SW480 (cell line): ENCODE measurements at places on chromosomes 2 and 18.

DNA sequence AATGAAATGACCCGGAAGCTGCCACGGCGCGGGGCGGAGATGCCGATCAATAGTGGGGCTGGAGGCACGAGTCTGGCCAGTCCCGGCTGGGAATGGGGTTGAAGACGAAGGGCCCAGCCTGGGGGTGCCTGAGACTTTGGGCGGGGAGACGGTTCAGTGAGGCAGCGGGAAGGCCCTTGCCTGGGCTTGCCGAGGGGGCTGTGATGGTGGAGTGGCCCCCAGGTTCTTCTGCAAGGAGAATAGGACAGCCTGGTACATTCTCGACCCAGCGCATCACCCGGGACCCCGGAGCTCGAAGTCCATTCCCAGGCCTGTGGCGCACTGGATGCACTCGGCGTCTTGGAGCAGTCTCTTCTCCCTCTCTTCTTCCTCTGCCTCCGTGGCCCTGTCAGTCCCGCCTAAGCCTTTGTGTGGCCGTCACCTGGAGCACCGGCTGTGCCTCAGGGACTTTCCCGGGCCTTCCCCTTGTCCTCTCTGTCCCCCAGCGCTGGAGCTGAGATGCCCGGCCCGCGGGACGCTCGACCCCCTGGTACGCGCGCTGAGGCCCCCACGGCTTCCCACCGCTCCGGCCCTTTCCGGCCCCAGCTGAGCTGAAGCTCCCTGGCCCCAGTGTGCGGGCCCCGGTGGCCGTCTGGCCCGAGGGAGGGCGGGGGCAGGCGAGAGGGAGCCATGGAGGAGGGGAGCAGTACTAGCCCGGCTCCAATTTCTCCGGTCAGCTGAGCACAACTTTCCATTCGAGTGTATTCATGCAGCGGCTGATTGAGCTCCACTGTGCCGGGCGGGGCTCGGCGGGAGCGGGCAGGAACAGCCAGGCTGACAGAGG lies 8.0 kb downstream of the SIX3 start:
- DNase-seq: peak; percentile 28

DNA sequence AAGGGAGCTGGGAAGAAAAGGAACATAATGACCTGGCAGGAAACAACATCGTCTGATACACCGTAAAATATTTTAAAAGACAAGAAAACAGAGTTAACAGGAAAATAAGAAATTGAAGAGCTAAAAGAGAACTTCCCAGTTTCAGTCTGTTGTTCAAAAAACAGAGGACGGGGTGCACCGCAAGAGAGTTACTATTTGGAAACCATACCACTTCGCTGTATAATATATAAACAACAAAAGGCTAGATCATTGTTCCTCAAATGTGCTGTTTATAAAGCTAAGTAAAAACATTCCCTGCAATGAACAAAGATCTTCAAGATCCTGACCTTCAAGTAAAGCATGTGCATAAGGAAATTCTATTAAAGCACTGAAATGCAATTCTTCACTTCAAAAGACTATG lies 2.1 kb downstream of the PPP3R1 start:
- DNase-seq: no peak

DNA sequence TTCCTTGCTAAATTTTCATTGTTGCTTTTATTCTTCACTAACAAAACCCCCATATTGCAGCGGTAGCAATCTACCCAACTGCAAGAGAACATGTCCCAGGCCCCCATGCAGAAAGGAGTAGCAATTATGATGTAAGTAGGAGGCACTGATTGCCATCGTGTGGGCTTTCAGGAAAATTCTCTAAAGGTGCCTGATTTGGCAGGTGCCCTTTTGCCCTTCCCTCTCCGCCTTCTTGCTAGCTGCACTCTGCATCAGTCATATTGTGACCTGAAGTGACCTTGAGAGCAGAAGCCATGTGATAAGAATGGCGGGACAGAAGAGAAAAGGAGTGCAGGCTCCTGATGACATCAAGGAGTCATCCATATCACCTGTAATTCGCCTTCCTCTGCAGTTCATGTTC lies 112.1 kb downstream of the NCKAP5 start:
- DNase-seq: no peak

GRCh38 chr2:121090088-121090715 lies 194.8 kb downstream of the TFCP2L1 start:
- DNase-seq: no peak

GRCh38 chr2:140747090-140747489 lies 1383.7 kb downstream of the LRP1B start:
- DNase-seq: no peak

- peak; percentile 49 for DNase-seq
Observed at GRCh38 chr2:229689307-229689839, 25.0 kb downstream of the DNER start.

GRCh38 chr2:188852772-188853171 lies 121.4 kb upstream of the COL3A1 start:
- DNase-seq: no peak

- DNase-seq: no peak
Observed at GRCh38 chr18:50862401-50862800, 16.5 kb upstream of the ME2 start.

GRCh38 chr2:83109284-83109683 lies 1349.8 kb downstream of the SUCLG1 start:
- DNase-seq: no peak

DNA sequence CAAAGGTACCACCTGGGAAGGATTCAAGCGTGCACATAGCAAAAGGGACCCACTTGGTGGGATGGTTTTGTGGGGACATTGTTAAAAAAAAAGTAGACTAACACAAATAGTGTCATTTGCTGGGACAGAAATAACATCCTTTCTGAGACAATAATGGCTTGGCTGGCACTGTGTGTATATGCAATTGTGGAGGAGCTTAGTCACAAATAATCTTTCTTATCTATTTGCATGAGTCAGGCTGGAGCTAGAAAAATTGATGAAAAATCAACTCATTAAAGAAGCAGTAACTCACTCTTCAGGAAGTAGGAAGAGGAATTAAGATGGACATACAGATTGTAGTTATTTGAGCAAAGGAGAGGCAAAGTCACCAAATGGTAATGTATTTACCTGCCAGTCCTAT lies 29.5 kb upstream of the ITGB6 start:
- DNase-seq: no peak

DNA sequence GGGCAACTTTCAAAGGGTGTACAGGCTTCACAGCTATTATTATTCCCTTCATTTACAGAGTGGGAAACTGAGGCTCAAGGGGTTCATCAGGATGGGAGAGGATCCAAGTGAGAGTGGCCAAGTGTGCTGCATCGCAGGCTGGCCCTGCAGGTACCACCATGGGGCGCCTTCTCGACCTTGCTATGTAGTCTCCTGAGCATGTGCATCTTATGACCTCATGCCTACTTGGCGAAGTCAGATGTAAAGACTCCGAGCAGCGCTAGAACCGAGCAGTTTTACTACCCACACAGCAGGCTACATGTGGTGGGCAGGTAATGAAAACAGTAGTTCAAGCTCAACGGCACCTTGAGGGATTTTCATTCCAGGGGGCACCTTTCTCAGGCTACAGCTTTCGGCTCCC lies 42.0 kb downstream of the TFCP2L1 start:
- DNase-seq: no peak

DNA sequence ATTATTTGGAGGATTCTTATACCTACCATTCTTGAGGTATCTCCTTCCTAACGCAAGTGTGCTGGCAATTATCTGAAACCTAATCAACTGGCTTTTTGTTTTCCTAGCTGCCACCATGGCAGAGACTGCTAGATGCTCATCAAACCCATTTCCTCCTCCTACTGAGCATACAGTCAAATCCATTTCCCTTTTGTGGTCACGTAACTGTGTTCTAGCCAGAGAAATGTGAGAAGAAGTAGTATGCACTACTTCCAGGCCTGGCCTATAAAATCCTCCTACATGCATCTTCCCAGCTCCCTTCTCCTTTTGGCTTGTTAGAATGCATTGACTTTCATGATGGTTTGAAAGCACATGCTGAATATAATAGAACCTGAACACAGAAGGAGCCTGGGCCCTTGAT lies 494.1 kb upstream of the MEIS1 start:
- no peak for DNase-seq

GRCh38 chr2:60987041-60987440 lies 30.5 kb upstream of the PEX13 start:
- no peak for DNase-seq

DNA sequence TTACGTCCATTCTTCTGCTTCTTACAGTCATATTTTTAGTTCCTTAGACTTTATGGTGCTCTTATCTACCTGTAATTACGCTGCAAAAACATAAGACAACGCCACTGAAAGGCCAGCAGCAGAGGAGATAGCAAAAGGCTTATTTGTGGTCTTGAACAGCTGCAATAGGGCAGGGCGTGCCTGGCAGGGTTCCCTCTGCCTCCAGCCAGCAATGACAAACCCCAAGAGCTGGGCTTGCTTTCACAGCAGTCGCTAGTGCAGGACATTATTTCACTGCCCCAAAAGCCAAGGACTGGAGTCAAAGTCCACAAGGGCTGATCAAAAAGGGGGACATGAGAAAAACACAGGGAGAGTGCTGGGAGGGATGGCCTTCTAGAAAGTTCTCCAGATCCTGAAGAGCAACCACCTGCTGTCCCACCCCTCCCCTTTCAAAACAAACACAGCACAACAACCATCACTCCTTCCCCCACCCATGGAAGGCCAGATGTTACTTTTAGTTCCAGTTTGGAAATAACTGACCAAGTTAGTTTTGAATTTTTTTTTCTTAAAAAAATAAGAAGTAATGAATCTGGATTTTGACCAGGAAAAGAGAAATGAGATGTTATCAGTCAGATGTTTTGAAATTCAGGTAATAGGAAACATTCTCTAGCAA lies 127.8 kb downstream of the RBMS1 start:
- no peak for DNase-seq

- DNase-seq: no peak
Observed at GRCh38 chr2:73939419-73939818, 12.7 kb downstream of the DGUOK start.

DNA sequence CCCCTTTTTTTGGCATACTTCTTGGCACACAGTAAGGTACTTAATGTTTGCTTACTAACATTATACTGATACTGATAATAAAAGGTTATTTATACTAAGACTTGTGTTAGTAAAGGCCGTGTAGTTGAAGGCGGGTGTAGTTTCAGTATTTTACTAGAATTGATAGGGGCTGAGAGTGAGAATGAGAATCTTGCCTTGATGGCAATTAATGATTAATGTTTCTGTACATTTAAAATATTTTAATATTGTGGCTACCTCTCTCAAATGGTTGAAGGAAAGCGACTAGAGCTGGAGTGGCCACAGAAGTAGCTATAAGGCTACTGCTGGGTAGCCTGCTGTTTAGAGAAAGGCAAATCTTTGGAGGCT lies 29.3 kb downstream of the PELI1 start:
- DNase-seq: no peak

- no peak for DNase-seq
Observed at GRCh38 chr2:41042343-41042742, 590.5 kb upstream of the SLC8A1 start.

DNA sequence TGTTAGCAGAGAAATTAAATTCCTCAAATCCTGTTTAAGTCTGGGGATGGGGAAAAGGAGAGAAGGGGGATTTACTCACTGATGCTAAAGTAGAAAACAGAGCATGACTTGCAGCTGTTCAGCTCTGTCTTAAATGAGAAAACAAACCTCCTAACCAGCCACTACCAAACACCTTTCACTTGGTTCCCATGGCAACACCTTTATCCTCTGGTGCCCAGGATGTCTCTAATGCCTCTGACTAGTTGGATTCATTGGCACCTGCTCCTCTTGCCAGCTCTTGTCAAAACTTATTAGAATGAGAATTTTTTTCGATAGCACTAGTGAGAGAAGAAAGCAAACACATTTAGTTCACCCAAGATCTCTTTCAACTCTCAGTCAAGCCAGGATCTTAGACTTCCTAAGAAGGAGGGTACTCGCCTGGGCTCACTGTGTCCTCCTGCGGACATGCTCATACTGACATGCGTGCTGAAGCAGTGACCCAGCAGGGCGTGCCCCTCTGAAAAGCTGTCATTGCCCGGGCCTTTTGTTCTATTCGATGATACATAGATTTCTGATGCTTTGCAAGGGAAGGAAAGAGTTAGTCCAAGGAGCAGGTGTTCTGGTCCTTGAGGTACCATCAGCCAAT lies 656.0 kb upstream of the CELF4 start:
- DNase-seq: no peak

GRCh38 chr18:56831988-56832387 lies 180.8 kb downstream of the WDR7 start:
- DNase-seq: peak; percentile 65

DNA sequence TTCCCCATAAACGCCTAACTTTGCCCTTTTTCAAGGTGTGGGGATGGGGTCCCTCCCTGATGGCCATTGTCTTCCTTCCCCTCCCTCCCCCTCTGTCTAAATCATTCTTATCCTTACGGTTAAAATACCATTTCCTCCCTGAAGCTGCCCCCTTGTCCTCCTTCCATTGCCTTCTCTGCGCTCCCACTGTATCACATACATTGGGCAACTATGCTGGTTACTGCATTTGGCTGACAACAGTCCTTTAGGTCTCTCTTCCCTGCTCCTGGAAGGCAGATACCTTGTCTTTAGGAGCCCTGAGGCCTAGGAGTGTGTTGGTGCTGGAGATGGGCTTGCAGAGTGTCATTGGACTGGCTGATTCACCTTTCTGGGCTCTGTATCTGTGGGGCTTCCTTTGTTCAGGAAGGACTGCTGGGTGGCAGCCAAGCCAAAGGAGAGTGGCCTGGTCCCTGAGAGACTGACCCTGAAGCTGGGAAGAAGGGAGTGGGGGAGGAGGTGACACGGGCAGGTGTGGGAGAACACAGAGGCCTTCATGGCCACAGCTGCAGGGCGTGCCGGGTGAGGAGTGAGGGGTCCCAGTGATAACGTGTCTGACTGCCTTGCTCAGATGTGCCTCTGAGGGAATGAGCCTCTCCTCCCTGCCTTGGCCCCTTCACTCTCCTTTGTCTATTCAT lies 2.2 kb downstream of the WNT6 start:
- no peak for DNase-seq

DNA sequence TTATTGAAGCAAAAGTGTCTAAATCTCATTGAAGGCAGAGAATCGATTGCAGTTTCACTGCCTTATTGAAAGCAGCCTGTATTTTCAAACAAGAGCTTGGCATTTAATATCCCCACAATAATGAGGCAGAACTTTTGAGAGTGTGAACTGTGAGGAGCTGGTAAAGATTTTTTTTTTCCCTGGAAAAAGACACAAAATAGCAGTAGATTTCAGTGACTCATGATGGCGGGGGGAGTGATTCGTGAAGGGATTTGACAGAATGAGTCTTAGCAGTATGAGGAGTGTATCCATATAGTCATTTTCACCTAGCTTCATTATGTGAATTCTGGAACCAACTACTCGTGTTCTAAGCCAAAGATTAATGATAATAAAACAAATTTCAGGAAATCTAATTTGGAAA lies 242.9 kb downstream of the ARL6IP6 start:
- DNase-seq: no peak

DNA sequence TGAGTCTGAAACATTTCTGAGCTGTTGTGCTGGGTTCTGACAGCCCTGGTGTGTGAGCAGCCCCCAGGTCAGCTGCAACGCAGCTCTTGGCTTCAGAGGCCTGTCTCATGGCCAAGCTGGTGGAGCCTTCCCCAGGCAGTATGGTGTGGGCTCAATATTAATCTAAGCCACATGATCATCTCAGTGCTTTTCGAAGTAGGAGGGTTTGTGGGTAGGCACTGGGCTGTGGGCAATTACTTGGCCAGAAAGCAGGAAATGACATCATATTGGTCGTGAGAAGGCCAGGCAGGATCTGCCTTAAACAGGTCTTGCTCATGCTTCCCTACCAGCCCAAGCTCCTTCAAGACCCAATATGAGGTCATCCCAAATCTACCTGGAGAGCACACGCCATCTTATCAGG lies 26.9 kb downstream of the LOXHD1 start:
- DNase-seq: no peak

- DNase-seq: no peak
Observed at GRCh38 chr2:102789349-102790090, 27.7 kb downstream of the TMEM182 start.
